ENCODE measurements at places on chromosomes 7 and 10. TPM values are rescaled to one million over a fixed set of nuclear protein-coding genes. Genes with fewer than 3 reads are reported as not detected.

- no peak for DNase-seq
Measured at GRCh38 chr7:34361663-34362250, 296.3 kb upstream of the NPSR1 start.

GRCh38 chr7:36045326-36045725, 107.7 kb upstream of the EEPD1 start:
- DNase-seq: no peak

DNA sequence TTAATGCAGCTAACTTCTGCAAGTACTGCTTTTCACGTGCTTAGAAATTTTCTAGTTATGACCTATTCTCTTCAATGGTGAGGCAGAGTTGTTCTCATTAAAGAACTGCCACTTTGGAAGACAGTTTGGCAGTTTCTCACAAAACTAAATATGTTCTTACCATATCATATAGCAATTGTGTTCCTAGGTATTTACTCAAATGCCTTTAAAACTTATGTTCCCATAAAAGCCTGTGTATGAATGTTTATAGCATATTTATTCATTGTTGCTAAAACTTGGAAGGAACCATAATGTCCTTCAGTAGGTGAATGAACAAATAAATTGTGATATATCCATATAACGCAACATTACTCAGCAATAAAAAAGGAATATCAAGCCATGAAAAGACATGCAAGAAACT, 555.1 kb upstream of the POT1 start:
- no peak for DNase-seq

- DNase-seq: no peak
Measured at GRCh38 chr7:101597941-101598340, 31.2 kb downstream of the MYL10 start.

DNA sequence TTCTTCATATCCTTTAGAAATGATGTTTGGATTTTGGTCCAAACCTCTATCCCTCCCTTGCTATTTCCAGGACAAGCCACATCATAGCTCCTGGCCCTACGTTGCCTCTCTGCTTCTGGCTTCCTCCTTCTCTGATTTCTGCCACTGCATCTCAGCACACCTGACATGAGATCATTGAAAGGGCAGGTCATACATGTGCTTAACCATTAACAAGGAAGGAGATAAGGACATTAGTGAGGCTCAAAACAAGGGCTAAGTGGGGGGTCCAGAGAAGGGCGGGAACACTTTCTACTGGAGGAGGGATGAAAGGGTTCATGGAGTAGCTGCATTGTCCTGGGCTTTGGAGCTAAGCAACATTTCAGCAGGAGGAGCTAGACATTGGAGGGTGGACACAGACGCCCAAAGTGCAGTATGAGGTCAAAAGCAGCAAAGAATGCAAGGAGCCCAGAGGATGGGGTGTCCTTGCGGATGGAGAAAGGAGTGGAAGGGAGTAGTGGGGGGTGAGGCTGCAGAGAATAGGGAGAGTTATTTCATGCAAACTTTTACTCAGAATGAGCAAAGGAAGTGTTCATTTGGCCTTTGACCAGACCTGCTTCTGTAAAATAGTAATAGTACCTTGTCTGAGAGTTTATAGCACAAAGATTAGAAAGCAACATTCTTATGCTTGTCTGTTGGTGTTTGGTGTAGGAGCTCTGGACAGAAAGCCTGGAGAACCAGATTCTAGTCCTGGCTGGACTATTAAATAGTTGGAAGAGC, 102.4 kb upstream of the CREB5 start:
- DNase-seq: no peak

GRCh38 chr7:87094322-87094721, 34.9 kb upstream of the ELAPOR2 start:
- no peak for DNase-seq

GRCh38 chr7:64965594-64965993, 25.2 kb downstream of the ZNF117 start:
- DNase-seq: no peak

DNA sequence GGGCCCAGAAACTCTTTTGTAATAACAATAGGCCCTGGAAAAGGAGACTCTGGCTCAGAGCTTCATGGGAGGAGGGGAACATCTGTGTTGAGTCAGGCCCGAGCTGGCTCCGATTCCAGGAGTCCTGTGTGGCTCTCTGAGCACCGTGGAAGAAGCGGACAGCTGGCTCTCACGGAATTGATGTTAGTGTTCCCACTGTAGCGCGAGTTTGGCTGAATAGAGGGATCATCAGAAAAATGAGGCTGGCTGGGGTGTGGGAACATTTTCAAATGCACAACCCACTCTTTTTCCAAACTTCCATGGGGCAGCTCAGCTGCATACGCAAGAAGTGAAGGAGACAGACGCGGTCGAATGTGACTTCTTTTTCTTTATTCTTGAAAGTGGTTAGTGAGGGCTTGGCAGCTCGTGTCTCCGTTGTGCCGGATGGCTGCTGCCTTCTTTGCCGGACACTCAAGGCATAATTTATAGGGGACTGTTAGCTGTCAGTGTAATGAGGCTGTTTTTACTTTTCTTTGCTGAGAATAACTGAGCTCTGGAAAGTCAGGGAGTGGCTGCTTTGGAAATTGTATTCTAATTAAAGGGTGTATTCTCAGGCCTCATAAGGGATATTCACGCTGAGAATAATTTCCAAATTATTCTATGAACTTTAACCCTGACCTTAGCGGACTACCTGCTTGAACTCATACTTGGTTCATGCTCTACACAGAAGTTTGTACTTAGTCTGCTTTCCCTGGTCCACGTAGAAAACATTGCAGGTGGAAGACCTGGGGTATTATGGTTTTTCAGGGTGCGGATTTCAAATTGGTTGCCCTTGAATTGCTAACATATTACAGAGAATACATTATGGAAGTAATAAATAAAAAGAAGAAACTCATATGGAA, 23.1 kb downstream of the MDFIC start:
- DNase-seq: no peak

GRCh38 chr10:44369854-44370253, 15.0 kb downstream of the CXCL12 start:
- DNase-seq: no peak

GRCh38 chr10:112842832-112843360, 107.2 kb upstream of the TCF7L2 start:
- no peak for DNase-seq

DNA sequence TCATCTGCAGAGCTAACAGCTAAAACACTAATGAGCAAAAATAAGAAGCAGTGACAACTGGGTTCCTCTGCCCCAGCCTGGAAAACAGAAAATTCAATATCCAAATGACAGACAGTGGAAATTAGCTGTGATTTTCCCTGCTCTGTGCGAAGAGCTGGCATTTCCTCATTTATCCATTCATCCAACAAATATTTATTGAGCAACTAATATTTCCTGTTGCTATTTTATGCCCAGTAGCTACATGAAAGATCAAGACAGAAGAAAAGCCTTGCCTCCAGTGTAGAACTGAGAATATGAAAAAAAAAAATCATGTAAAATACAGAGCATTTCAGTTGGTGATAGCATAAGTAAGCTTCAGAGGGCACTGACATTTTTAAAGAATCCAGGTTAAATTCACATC, 140.9 kb downstream of the ABCA13 start:
- DNase-seq: no peak

GRCh38 chr10:46294641-46295220, 7.9 kb downstream of the ANTXRL start:
- DNase-seq: no peak

- DNase-seq: no peak
Measured at GRCh38 chr10:119454990-119455389, 87.5 kb downstream of the RGS10 start.

DNA sequence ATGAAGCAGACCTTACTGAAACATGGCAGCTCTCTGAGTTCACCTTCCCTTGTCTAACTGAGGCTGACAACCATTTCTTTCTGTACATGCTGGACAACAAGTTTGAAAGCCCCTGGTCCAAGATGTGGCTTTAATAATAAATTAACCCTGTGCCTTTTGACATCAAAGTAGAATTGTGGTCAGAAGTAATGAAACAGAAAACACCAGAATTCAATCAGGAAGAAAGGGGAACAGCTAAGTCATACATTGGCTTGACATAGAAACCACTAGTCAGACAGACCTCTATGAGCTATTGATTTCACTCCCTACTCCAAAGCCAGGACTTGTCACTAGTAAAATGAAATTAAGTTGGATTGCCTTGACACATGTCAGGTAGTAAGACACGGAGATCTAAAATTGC, 175.2 kb upstream of the ASAH2 start:
- DNase-seq: no peak

The OPALIN gene
- polyA plus RNA-seq: 0.03 TPM

The NODAL gene
- polyA plus RNA-seq: 2.0 TPM

The CAMK2B gene
- polyA plus RNA-seq: 0.14 TPM

The TRIM73 gene
- 0.64 TPM for polyA plus RNA-seq

Measured in H1 (cell line).